ENCODE measurements at places on chromosomes 13 and 19.

- no peak for DNase-seq
Measured at GRCh38 chr19:6229951-6230712, 49.6 kb downstream of the MLLT1 start.

- DNase-seq = no peak
Measured at GRCh38 chr19:4678881-4679790, 9.0 kb upstream of the MYDGF start.

GRCh38 chr13:30049692-30050091 lies 199.3 kb upstream of the UBL3 start:
- DNase-seq = no peak

DNA sequence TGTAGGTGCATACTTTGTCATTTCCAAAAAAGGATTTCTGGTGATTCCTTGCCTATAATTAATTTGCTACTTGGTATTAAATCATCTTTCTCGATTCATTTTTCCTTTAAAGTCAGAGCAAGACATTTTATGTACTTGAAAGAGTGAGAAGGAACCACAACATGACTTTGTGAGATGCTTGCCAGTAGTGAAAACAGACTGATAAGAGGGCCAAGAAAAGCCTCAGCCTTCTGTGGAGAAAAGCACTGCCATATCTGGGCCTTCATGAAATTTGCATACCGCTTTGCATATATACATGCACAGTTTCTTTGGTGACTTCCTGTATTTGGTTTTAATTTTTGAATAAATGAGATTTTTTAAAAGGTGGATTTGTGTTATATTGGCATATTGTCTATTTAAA lies 128.4 kb downstream of the CDK8 start:
- DNase-seq = no peak

DNA sequence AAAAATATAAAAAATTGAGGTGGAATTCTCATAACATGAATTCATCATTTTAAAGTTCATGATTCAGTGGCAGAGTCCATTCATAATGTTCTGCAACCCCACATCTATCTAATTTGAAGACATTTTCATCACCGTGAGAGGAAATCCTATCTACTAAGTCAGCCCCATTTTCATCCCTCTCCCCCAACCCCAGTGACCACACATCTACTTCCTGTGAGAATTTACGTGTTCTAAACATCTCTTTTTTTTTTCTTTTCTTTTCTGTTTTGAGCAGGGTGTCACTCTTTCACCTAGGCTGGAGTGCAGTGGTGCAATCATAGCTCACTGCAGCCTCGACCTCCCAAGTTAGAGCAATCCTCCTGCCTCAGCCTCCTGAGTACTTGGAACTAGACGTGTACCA lies 17.5 kb downstream of the ATCAY start:
- no peak for DNase-seq

DNA sequence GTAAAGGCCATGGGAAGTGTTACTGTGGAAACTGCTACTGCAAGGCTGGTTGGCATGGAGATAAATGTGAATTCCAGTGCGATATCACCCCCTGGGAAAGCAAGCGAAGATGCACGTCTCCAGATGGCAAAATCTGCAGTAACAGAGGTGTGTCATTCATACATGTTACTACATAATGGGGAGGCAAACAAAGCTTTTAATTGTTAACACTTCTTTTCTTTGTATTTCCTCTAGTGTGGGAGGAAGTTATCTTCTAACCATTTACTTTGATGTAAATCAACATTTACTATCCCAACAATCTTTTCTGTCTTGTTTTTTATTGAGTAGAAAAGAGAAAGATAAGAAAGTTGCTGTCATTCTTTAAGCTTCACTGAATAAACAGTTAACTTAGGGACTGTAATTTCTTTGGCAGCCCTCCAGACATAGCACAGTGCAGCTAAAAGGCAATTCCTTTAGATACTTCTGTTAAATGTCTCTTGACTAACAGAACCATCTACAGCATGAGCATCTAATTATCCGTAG lies 126.9 kb downstream of the ITGBL1 start:
- DNase-seq = no peak

DNA sequence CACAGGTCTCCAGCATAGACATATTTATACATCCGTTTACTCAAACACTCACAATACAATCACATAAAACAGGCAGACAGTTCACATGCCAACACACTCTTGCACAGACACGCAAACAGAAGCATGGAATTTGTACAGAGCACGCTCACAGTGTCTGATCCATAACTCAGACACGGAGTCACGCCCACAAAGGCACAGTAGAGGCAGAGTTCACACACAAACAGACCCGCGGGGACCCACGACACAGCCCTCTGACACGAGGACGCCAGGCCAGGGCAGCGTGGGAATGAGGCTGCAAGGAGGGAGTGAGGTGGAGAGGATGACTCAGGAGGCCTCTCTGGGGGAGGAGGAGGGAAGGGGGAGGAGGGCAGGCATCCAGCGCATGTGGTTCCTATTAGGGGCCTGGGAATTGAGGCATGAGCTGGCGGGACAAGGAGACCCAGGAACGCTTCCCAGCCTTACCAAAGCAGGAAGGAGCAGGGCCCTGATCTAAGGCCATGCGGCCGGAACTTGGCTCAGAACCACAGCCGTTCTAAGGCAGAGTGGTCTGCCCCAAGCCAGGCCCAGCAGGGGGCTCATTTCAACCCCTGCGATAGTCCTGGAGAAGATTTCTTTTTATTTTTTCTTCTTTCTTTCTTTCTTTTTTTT lies 9.1 kb upstream of the OLFM2 start:
- no peak for DNase-seq

GRCh38 chr13:95356916-95357315 lies 55.7 kb upstream of the ABCC4 start:
- no peak for DNase-seq
